ENCODE measurements at places on chromosomes 2 and 18.
A peak's percentile ranks its signal among the peaks of the same experiment; 100 is the strongest.

DNA sequence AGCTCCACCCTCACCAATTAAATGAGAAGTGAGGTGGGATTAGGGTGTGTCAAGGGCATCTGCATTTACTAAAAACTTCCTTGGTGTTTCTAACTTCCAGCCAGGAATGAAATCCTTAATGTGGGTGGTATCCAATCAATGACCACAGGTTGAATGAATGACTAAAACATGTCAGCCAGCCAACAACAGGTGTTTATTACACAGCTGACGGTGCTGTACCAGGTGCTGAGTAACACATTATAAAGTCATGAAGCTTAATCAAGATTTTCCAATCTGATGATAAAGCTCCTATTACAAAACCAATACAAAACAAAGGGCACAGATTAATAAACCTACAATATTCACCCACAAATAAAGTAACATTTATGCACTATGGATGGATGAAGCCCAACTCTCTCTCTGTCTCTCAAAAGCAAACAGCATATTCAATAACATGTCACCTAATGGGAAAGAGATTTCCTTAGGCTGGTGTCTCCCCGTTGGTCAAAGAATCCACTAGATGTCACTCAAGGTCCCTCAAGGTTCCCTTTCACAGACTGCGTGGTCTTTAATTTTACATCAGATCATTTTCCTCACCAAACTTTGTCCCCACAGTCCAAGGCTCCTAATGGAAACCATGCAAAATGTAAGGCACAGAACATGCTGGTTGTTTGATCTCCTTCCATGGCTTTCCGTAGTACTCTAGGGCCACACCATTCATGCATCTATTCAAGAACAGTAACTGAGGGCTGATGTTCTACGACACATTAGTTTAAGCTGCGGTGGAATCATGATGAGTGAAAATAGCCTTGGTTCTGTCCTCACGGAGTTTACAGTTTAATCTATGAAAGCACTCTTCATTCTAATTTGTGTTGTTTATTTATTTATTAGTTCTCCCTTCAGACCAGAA lies 6.4 kb upstream of the PTPN4 start:
- peak; percentile 71 for DNase-seq

GRCh38 chr2:73289304-73289703 lies 4.0 kb downstream of the EGR4 start:
- DNase-seq = peak; percentile 8

DNA sequence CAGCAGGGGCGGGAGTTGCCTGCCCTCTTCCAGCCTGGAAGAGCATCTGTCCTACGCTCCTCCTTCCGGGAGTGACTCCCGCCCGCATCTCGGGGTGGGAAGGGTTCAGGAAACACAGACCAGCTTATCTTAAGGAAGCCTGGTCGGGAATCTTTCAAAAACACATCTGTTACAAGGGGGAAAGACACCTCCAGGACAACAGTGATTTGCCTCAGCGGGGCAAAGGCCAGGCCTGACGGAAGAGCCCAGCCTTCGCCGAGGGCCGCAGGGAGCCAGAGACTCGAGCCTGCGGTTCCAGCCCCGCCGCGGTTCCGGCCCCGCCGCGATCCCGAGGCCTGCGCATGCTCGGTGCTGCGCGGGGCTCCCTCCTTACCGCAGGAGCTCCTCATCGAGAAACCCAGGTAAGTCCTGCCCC lies 38.1 kb upstream of the TGIF1 start:
- DNase-seq = peak; percentile 25

DNA sequence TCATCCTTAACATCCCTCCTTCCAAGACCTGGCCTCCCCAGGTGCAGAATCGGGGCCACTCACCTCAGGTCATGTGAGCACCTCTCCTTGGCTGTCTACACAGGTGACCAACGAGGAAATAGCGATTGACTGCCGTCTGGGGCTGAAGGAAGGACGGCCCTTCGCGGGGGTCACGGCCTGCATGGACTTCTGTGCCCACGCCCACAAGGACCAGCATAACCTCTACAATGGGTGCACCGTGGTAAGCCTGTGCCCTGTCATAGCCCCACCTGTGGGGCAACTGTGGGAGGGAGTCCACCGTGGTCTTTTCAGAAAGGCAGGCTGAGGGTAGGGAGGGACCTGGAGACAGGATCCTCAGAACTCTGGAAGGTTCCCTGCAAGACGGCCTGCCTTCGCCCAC lies 54.3 kb downstream of the BOLA3 start:
- DNase-seq = no peak

GRCh38 chr2:42098571-42099437 lies 51.0 kb downstream of the PKDCC start:
- peak; percentile 73 for DNase-seq

DNA sequence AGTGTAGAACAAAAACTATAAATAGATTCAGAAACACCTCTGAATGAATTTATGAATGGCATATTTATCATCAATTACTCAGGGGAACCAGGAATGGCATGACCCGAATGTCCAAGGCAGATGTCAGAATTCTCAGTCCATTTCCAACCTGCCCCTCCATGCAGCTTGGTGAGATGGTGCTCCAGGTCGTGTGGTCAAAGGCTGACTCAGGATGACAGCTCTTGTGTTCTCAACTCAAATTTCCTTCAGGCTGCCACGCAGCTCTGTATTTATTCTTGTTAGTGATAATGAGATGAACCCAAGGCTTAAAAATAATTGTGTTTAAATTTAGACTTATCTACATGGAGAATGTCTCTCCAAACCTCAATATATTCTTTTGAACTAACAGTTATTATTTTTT lies 146.9 kb downstream of the METTL4 start:
- no peak for DNase-seq

GRCh38 chr2:241637795-241638660 lies 535 bp downstream of the ATG4B start:
- DNase-seq = peak; percentile 29

DNA sequence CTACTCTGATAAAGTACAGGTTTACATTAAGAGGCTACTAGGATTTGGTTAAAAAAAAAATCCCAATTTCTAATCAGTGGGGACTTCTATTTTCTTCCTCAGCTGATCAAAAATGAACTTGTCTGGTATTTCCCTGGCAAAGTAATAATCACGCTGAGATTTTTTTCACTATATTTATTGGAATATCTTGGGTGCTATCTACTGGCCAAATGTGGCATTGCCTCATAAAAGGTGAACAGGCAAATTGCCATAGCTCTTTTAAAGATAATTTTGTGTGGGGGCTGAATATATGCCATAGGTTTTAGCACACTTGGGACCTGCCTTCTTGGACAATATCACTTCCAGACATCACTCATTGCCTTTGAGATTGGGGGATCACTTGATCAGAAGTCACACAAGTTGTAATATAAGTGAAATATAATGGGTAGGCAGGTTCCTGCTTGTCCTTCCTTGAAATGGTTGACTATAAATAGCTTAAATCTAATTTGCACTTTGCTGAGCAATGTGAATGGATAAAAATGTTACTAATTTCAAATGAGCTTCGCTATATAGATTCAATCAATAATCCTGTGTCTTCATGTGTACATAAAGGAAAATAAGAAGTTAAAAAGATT lies 7.0 kb upstream of the NXPH2 start:
- DNase-seq = peak; percentile 16
